ENCODE measurements at places on chromosomes 4 and X.

DNA sequence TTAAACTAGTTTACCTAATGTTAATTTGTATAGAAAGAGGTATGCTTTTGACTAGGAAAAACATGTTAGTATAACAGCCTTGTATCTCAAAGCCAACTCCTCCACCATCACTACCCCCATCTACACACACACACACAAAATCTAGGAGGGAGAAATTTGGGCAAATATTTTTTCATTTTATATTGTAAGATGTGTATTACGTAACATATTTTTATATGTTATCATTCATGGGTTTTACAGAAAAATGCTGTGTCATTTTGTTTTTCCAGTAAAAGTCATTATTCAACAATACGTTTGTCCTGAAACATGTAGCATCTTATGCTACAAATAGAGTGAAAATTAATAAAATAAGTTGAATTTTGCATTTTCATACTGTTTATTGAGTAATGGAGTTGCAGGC, 3.0 kb downstream of the SULT1B1 start:
- DNase-seq: no peak

DNA sequence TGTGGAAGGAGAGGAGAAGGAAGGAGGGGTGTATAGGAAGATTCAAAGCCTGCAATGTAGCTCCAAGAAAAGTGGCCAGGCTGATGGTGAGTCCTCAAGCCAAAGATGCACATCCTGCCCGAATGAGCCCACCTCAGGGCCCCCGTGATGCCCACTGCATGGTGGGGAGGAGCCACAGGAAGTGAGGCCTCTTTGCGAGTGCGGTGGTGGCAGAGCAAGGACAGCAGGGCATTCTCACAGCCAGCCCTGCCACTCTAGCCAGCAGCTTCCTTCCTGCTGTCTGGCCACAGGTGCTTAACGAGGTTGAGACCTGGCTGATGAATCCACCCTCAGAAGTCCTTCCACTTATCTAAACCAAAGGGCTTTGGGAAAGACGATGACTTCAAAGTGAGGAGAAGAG, 55.8 kb downstream of the BCOR start:
- DNase-seq: no peak

DNA sequence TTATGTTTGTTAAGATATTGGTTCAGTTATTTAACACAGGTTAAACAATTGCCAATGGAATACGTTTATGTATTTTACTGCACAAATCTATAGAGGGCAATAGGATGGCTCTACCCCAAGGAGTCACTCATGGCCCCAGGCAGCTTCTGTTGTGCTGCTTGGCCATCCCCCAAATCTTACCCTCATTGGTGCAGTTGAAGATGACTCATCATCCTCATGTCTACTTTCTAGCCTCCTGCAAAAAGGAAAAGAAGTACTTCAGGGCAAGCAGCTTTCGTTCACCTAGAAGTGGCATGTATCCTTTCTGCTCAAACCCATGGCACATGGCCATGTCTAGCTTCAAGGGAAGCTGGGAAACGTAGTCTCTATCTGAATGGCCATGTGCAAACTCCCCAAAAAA, 14.2 kb downstream of the PHOX2B start:
- no peak for DNase-seq

DNA sequence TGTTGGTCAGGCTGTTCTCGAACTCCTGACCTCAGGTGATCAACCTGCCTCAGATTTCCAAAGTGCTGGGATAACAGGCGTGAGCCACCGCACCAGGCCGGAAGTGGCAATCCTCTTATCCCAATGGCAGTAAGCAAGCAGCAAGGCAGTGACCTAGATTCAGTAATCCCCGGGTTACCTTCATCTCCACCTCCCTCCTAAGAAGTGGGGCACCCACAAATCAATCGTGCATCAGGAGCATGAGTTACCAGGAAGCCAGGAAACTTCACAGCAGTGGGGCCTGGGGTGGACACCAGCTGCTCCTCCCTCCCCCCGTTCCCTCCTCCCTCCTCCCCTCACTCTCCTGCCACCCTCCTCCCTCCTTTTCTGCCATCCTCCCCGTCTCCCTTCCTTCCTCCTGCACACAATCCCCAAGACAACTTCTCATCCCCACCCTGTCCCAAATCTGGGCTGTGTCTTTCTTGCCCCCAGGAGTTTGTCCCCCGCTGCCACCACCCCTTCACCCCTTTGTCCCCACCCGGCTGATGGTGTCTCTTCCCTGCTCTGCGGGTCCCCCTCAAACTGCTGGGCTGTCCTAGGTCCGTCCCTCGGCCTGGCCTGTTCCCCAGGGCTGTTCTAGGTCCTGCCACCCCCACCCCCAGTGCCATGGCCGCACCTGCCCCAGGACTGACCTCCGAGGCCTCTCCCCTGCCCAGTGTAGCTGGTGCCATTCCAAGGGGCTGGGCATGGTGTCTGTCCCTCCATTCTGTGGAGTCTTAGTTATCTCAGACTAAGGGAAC, 2.2 kb downstream of the PDE6B start:
- peak; percentile 82 for DNase-seq

DNA sequence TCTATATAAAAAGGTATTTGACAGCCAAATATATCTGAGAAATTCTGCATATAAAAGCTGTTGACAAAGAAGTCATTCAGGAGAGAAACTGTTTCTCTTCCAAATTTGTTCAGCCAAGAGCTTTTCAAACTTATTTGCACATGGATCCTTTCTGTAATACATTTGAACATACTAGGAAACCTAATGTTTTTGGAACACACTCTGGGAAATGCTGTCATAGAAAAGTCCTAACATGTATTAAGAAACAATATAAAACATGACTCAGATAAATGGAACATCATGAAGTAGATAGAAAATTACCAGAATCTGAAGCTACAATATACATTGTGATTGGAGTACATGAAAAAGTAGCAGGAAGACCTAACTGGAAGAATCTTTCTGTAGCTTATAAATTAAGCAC, 781.5 kb upstream of the EPHA5 start:
- DNase-seq: no peak

GRCh38 chr4:170305627-170306026, 215.9 kb upstream of the AADAT start:
- DNase-seq: no peak

DNA sequence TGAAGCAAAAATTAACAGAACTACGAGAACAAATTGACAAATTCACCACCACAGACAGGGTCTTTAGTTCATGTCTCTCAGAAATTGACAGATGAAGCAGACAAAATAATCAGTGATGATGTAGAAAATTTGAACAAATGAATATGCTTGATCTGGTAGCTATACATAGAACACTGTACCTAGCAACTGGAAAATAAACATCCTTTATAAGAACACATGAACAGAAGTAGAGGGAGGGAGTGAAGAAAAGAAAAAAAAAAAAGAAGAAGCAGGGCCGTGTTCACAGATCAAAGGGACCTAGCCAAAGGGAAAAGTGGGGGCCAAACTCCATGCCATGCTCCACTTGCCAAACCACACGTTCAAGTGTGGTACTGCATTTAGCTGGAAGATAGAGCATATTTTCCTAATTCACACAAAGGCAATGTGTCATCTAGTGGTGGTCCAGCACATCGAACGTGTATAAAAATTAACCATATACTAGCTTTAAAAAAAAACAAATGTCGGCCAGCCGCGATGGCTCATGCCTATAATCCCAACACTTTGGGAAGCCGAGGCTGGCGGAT, 5.6 kb upstream of the THOC2 start:
- no peak for DNase-seq

DNA sequence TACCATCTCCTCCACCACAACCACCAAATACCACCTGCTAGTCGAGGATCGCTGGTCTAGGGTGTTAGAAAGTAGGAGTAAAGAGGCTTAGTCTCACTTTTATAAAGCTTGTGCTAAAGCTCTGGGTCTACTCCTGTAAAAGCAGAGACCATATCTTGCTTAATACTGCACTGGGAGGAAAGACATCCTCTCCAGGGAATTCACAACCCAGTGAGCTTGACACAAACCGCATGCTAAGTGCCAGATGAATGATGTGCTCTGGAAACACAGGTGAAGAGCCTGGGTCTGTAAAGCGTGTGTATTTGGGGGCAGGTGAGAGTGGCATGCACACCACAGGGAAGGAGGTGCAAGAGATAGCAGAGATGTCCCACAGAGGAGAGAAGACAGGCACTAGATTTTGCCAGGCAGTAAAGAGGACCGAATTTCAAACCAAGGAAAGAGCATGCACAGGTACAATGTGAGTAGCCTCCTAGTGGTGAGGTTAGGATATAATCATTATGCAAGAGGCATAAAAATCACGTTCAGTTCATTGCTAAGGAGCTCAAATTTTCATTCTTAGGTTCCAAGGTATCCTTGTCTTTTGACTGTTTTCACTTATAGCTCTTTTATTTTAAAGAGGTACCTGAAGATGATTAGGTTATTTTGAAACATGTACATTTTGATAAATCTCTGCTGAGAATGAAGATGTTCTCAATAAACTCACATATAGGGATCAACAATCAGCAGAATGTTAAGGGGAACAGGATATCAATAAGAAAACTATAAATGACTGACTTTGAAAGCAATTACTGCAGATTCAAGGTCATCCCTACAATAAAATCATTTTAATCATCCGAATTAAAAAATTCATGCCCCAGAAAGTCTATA, 20.7 kb downstream of the TAPT1 start:
- DNase-seq: no peak

- DNase-seq: no peak
Measured at GRCh38 chr4:152304220-152304619, 231.7 kb downstream of the FBXW7 start.

GRCh38 chr4:89336818-89337420, 29.3 kb upstream of the GPRIN3 start:
- no peak for DNase-seq

DNA sequence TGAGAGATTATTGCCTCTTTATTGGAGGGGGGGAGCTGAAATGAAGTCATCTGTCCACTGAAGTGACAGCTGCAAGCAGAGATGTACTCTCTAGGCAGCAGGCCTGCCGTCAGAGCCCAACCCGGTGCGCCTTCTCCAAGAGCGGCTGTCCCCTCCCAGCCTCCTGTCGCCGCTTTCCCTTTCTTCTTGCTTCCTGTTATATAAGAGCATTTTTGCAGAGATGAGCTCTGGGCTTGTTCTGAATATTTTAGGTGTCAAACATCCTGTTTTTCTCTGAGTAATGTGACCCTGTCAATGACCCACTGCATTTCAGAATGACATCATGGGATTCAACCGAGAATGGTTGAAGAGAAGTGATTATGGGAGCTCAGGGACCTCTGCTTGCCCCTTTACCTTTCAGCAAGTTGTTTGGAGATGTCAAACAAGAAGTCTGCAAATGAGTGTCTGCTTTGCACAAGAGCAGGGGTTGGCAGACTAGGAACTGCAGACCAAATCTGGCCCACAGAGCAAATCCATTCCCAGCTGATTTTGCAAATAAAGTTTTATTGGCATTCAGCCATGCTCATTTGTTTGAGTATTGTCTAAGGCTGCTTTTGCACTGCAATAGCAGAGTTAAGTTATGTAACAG, 79.9 kb downstream of the SLC9A6 start:
- no peak for DNase-seq

- DNase-seq: no peak
Measured at GRCh38 chr4:5004496-5004895, 14.8 kb downstream of the CYTL1 start.

DNA sequence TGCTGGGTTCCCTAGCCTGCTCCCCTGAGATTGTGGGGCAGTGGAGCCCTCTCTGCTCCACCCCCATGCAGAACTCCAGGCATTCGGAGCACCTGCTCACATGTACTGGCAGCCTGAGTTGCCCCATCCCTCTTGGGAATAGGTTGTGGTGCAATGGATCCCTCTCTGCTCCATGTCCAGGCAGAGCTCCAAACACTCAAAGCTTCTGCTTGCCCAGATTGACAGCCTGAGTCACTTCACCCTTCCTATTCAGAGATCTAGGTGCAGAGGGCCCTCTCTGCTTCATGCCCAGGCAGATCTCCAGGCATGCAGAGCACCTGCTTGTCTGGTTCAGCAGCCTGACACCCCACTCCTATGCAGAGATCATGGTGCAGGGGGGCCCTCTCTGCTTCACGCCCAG, 18.6 kb upstream of the TEX13B start:
- no peak for DNase-seq

GRCh38 chrX:101415180-101416145, 7.4 kb downstream of the HNRNPH2 start:
- no peak for DNase-seq

DNA sequence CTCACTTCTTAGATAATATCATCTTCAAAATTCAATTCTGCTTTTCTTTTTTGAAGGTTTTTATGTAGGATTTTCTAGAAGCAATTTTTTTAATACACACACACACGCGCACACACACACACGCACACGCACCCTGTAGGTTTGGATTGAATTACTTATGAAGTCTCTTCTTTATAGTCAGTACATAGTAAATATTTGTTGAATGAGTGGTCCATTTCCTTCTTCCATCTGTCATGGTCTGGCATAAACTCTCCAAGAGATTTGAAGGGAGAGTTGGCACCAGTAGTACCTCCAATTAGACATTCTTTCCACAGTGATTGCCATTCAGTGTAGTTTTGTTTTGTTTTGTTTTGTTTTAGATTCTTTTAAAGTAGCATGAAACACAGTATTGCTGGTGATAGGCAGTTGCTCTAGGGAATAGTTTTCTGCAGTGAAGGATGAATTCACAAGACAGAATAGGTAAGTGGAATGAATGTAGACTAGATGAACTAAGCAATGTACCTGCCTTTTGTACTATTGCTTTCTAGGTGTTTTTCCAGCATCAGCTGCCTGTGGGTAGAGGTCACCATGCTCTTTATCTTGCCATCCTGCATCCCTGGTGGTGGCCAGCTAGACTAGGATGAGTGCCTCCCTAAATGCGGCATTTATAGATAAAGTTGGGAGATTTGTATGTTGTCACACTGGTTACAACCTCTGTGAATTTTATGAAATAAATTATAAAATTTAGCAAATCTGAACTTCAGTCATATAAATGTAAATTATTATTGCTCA, 20.5 kb downstream of the PDLIM5 start:
- DNase-seq: no peak

DNA sequence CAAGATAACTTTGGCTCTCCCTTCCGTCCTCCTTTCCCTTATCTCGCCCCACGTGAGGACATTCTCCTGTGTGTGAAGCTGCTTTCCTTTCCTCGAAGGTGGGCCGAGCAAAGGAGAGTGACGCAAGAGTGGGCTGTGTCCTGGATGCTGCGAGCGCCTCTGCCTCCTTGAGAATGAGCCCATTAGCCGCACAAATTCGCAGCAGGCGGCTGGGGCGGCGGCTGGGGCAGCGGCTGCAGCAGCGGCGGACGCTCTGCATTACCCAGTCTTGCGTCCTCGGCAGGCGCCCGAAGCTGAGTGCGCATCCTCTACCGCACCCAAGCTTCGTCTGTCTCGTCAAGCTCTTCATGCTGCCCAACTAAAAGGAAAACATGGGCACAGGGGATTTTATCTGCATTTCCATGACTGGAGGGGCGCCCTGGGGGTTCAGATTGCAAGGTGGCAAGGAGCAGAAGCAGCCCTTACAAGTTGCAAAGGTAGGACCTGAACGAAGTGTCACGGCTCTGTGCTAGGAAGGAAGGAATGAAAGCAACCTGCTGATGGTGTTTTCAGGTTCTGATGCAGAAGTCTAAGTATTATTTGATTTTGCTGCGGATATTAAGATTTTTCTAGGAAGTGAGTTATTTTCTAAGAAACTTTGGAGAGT, at the start of gene SYNPO2:
SYNPO2 (plus strand) TSS at position 189 of the 646 bp plus-strand sequence; CDS start at position 372, 183 bp downstream.
- no peak for DNase-seq
